ENCODE measurements at places on chromosomes 3 and 15.

DNA sequence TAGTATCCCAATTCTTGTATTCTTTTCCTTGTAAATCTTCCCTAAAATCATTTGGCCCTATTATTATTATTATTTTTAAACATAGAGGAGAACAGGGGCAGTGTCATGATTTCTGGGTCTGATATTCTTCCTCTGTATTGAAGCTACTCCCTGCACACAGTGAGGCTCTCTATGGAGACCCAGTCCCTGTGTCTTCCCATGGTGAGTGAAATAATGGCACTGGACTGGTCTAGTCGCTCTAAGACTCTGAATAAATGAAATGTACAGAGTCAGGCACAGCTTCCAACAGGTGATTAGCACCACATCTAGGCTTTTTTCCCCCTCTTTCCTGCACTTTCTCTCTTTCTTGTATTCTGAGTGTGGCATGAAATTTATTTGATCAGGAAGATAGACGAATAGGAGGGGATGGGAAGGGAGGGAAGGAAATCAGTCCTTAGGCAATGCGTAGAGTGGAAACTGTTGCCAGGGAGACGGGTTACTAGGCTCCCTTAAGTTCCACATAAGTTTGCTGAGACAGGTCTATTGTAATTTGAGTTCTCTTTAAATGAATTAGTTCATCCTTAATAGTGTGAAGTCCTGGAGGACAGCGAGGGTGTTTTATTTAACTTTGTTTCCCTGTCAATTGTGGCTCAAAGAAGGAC lies 49.0 kb upstream of the NDN start:
- no peak for DNase-seq

DNA sequence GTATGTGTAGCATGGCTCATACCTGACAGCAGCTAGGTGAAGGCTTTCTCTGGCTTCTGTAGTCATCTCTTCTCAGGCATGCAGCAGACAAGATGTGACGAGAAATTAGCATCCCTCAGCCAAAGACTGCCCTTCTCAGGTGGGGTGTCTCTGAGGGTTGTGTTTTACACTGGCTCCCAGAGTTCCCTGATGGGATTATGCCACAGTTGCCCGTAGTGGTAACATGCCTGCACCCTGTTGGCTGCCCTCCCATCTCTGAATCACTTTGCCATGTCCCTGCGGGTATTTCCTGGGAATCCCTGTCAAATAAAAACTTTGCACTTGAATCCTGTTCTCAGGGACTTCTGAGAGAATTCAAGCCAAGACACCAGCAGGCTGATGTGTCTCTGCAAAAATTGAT lies 70.5 kb downstream of the LRTM1 start:
- peak; percentile 33 for DNase-seq

DNA sequence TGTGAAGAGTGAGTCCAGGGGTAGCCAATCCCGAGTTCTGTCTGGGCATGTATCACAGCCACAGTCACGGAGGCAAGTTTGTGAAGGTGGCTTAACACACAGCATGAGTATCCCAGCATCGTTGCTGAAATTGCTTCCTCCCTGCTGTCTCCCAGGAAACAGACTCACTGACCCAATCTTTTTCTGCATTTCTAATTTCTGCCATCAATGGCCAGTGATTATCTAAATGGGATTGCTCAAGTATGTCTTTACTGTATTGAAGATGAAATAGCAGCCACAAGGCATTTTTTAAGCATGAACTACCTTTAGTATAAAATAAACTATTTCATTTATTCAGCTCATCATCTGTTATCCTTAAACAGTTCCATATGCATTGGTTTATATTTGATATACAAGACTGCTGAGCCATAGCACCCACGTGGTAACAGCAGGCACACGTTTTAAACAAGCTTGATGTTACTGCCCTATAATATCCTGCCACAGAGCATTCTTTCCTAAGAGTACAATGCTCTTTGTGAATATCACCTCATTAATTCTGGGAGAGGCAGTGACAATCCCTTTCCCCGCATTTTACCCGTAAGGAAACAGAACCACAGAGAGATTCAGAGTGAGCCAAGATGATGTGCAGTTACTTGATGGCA lies 276.6 kb upstream of the THBS1 start:
- DNase-seq: no peak

- DNase-seq: no peak
Observed at GRCh38 chr15:98731712-98732450, 83.5 kb downstream of the IGF1R start.

- no peak for DNase-seq
Observed at GRCh38 chr3:18445401-18446148, 20.4 kb upstream of the SATB1 start.

GRCh38 chr3:41848753-41849574 lies 112.9 kb downstream of the ULK4 start:
- DNase-seq: no peak

DNA sequence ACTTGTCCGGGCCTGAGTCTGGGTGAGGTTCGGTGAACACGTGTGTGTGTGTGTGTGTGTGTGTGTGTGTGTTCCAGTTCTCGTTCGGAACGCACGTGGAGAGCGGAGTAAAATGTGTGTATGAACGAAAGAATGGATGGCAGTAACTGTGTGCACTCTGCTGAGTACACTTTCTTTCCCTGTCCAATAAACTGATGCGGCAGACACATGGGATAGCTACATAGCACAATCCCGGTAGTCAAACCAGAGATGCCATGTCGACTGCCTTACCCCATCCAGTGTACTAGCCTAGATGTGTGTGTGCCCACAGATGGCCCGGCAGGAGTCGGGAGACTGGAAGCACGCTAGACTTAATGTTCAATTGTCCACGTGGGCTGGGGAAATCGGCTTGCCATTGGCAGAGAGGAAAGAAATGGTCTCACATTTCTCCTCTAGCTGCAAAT lies 507 bp upstream of the GOLIM4 start:
- peak; percentile 85 for DNase-seq

DNA sequence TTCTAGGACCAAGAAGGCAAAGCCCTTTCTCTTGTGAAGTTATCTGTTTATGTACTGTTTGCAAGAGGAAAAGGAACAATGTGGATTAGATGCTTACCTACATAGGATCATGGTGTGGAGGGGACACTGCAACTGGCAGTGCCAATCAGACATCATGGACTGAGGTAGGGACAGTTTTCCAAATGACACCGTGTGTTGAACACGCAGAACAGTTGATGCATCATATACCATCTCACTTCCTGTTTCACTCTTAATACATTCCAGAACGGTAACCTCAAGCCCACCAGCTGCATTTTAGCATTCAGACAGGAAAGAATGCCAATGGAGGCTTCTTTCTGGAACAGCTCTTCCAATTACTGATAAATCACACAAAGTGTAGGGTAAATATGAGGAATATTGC lies 397.7 kb upstream of the LMCD1 start:
- no peak for DNase-seq

DNA sequence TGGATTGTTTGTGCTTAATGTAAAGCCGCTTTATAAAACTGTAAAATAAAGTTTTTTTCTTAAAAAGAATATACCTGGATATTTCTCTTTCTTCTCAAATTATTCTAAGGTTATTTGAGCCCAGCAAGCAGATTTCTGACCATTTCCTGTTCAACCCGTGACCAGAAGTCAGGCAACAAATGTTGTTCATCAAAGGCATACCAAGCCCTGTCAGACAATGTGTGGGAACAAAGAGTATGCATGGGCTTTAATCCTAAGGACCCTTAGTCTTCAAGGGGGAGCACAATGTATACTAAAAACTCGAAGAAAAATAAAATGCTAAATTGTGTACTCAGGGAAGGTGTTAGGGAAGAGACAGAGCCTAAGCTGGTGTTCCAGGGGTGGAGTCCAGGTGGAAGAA lies 26.6 kb upstream of the PAQR5 start:
- DNase-seq: no peak

GRCh38 chr15:69660658-69661405 lies 208.2 kb downstream of the RPLP1 start:
- no peak for DNase-seq

- no peak for DNase-seq
Observed at GRCh38 chr15:86855307-86856291, 775.9 kb downstream of the AGBL1 start.

- DNase-seq: peak; percentile 21
Observed at GRCh38 chr3:193857996-193858395, 265.0 kb downstream of the OPA1 start.

GRCh38 chr3:98994128-98994762 lies 92.8 kb upstream of the DCBLD2 start:
- peak; percentile 34 for DNase-seq

DNA sequence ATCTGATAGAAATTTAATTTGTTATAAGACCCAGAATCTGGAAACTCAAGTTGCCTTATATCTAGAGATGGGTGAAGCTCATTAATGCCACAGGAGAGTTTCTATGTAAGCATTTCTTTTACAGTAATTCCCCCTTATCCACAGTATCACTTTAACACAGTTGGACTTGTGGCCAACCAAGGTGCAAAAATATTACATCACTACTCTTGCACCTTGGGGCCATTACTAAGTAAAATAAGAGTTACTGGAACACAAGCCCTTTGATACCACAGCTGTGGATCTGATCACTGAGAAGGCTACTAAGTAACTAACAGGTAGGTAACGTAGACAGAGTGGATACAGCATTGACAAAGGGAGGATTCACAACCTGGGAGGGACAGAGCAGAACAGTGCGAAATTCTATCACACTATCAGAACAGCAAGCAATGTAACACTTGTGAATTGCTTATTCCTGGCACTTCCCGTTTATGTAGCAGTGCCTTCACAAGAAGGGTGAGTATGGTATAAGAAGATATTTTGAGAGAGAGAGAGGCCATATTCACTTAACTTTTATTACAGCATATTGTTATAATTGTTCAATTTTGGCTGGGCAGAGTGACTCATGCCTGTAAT lies 33.9 kb upstream of the TOPBP1 start:
- no peak for DNase-seq

GRCh38 chr15:68344600-68344999 lies 67.1 kb downstream of the FEM1B start:
- no peak for DNase-seq

Data from retinal pigment epithelial cell (primary cell).